ENCODE measurements at places on chromosomes 16 and 17.

DNA sequence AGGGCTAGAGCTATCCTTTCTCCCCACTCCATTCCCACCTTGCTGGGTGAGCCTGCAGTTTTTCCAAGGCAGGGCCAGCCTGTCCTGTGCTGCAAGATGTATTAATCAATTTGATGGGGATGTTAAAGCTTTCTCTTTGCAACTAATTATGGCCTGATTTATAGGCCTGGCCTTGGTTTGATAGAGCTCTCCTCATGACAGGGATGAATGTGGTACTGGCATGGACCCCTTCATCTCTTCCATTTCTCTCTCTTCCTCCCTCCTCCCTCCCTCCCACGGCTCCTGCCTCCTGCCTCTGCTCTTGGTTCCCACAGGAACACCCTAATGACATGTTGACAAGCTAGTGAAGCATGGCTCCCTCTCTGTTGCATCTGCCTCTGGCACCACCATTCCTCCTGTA lies 47.2 kb upstream of the SKAP1 start:
- no peak for DNase-seq

DNA sequence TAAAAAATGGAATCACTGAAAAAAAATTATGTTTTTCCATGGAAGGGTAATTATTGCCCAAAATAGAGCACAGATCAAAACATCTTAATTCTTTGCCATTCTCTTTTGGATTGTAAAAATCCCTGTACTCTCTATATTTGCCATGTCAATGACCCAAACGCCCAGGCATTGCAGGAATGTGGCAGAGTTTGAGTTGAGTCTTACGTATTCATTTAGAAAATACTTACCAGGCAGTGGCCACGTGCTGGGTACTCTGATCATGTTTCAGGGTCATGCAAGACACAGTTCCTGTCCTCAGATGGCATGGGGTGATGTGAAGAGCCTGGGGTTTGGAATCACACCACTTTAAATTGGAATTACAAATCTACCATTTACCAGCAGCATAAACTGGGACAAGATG lies 267.7 kb downstream of the ABCC12 start:
- DNase-seq, result peak; percentile 58

DNA sequence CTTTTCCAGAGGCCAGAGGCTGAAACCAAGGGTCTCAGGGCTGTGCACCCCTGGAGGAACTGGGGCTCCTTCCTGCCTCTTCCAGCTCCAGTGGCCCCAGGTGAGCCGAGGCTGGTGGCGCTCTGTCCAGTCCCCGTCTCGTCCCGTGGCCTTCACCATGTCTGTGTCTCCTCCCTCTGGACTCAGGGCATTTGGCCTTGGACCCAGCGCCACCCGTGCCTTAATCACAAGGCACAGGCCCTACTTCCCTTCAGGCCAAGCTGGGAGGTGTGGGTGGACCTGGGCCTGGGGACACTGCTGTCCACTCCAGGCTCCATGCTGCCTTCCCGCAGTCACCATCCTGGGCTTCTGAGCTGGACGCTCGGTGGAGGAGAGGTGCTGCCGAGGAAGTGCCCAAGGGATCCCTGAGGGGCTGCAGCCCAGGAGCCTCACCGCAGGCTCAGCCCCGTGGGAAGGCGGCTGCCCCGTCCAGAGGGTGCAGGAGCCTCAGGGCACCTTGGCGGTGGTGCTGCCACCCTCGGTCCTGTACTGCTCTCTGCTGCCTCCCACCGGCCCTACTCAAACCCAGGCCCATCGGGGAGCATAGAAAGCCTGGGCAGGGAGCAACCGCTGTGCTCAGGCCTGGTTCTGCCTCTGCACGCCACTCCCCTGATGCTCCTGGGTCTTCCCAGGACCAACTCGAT lies 9.6 kb upstream of the APRT start:
- no peak for DNase-seq

- no peak for DNase-seq
Observed at GRCh38 chr17:77869665-77870132, 88.8 kb upstream of the TNRC6C start.

Measured in foreskin fibroblast (primary cell).